ENCODE measurements at places on chromosomes 7 and 10.

DNA sequence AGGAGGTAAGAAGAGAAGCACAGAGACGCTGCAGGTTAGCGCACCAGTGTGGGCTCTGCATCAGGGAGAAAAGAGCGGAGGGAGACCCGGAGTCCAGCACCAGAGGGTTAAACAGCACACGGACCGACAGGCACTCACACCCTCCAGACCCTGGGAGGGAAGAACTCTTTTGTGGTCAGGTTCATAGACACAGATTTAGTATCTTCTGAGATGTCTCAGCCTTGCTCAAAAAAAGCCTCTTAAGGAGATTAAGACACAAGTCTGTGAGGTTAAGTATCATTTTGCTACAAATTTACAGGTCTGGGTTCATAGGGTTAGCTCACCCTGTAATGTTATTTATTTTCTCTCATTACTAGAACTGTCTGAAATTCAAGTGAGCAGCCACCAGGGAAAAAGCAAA lies 16.8 kb upstream of the NDST2 start:
- DNase-seq, result no peak

- no peak for DNase-seq
Measured at GRCh38 chr7:112405286-112405685, 45.0 kb upstream of the IFRD1 start.

DNA sequence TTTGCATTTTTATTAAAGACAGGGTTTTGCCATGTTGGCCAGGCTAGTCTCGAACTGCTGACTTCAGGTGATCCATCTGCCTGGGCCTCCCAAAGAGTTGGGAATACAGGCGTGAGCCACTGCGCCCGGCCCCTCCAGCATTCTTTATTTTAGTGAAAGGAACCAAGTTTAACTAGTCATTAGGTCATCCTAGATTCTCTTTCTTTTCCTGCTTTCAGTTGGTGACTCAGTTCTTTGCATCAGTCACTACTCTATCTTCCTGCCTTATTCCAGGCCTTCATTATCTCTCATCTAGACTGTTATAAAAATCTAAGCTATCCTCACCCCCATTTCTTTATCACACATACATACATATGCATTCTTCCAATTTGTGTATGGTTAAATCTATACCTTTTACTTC lies 63.7 kb downstream of the PRSS58 start:
- no peak for DNase-seq

GRCh38 chr7:69434398-69434815 lies 163.9 kb upstream of the AUTS2 start:
- no peak for DNase-seq

DNA sequence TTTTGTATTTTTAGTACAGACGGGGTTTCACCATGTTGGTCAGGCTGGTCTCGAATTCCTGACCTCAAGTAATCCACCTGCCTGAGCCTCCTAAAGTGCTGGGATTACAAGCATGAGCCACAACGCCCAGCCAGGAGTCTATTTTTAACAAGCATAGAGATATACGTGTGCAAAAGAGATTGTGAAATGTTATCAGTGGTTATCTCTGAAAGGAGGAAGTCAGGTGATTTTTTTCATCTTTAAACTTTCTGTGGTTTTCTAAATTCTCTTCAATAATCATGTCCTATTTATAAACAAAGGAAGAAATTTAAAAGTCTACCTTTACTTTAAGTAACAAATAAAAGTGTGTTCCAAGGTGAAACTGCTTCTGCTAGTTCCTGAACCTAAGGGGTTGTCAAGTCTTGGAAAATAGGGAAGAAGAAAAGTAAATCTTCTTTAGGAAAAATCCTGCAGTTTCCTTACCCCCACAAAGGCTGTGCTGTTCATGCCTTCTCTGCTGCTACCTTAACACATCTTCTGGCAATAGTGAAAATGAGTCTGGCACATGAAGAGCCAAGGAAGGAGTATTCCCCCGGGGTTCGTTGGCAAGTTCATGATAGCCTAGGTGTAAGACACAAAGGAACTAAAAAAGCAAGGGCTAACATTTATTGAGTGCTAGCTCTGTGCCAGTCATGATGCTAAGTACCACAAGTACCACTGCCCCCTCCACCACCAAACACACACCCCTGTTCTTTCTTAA lies 51.1 kb downstream of the CYP26A1 start:
- no peak for DNase-seq

GRCh38 chr7:112874909-112875308 lies 84.7 kb upstream of the TMEM168 start:
- no peak for DNase-seq

DNA sequence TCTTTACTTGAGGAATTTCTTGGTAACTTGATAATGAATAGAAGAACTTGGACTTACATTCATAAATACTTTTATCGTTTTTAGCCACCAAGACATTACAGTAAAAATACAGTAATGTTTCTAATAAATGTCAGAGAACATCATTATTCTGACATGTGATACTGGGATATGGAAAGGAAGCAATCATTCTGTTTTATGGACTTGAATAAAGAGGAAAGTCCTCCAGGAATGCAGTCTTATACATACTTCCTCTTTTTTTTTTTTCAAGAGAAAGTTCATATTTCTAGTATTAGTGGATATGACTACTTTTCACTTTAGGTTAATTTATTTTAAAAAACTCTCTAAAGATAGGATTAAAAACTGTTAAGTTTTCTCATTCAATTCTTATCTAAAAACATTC lies 220.0 kb upstream of the SEMA3C start:
- DNase-seq, result no peak

GRCh38 chr10:86162036-86162435 lies 204.6 kb downstream of the GRID1 start:
- DNase-seq, result no peak

GRCh38 chr10:56605051-56605450 lies 244.0 kb upstream of the ZWINT start:
- no peak for DNase-seq

DNA sequence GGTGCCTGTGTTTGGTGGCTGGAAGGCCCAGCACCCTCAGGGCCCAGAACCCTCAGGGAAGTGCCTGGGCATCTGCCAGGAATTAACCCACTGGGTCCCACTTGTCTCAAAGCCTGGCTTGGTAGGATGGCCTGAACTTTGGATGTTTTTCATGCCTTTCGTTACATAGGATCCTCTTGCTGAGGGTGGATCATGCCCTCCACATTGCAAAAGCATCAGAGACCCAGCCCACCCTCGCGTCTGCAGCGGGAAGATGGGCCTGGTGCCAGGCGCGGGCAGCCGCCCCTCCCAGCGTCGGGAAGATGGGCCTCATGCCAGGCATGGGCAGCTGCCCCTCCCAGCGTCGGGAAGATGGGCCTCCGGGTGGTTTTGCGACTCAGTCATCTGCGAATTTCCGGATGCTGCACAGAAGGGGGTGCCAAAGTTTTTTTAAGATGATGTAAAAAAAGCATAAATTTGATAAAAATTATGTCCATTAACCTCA lies 51.9 kb upstream of the PRKAR1B start:
- DNase-seq, result no peak

GRCh38 chr10:4059471-4060138 lies 274.6 kb upstream of the KLF6 start:
- no peak for DNase-seq

- no peak for DNase-seq
Measured at GRCh38 chr10:11429439-11430052, 181.9 kb downstream of the USP6NL start.

- DNase-seq, result no peak
Measured at GRCh38 chr10:60142736-60143135, 236.4 kb upstream of the CCDC6 start.

DNA sequence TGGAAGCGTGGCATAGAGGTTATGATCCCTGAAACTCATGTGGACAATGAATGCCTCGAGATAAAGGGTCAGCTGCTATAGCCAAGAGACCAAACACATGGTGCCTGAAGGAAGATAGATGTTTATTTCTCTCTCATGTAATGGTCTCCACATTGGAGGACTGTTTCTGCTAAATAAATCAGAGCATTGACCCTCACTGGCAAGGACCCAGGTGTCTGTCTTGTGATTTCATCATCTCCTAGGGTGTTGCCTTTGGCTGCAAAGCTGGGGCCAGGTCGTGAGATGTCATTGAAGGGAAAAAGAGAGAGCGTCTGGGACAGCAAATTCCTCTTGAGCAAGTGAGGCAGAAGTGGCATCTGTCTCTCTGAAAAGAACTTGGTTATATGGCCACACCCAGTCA lies 64.6 kb downstream of the JCAD start:
- DNase-seq, result no peak

DNA sequence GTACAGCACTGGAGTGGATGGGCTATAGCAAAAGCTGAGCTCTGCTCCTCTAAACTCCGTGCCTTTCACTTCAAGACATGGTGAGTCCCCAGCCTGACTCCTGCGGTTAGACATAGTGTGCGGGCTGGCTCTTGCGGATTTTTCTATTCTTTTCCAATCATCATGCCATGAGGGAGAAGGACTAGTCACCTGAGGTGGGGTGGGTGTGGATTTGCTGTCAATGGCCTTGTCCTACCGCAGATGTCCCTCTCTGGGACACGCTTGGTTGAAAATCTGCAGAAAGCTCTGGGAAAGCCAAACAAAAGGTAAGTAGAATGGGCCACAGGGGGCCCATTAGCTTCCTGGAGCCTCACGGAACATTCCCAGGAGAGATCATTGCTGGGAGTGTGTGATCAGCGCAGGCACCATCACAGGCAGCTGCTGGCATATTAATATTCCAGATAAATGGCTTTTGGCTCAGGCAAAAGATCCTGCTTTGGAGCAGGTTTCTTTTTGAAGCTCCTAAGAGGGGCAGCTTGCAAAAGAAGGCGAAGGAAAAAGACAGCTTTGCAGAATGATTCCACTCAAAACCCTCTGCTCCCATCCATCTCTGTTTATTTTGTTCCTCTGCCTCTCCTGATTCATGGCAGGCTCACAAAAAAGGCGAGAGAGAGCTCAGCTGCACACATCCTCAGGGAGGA lies 509.0 kb upstream of the ZMIZ1 start:
- no peak for DNase-seq

DNA sequence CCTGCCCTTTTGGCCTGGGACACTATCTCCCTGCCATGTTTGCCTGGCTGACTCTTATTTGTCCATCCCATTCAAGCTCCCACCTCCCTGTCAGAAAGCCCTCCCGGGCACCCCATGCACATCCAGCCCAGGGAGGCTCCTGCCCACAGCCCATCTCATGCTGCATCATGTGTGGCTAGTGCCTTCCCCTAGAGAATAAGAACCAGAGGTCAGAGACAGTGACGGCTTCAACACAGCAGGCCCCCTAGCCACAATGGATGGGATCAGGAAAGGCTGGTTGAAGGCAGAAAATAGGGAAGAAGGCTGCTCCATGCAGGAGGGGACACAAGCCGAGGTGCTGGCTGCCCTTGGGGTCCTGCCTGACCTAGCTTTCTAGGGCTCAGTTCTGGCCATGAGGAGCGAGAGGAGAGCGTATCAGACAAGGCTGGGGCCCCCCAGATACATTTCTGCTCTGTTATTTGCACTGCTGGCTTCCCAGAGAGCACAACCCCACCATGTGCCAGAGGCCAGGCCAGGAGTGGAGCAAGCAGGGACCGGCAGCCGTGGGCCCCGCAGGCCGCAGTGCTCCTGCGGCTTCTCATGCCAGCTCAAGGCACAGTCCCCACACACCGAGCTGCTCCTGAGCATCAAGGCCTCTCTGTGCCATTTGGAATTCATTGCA lies 161.1 kb upstream of the ZMIZ1 start:
- no peak for DNase-seq

Measured in stimulated activated CD4-positive, alpha-beta T cell treated with anti-CD3 and anti-CD28 coated beads, Interleukin-12 subunit alpha, Interleukin-12 subunit beta, amount 100 ng/mL, for 4 hours (primary cell).